Cardiac septum (tissue), 1 donor: ENCODE measurements at places on chromosomes 16 and 17. TPM values are rescaled to one million over a fixed set of nuclear protein-coding genes. Genes with fewer than 3 reads are reported as not detected.

GRCh38 chr16:52283018-52283417 is 263.9 kb downstream of the TOX3 start:
- no peak for DNase-seq

DNA sequence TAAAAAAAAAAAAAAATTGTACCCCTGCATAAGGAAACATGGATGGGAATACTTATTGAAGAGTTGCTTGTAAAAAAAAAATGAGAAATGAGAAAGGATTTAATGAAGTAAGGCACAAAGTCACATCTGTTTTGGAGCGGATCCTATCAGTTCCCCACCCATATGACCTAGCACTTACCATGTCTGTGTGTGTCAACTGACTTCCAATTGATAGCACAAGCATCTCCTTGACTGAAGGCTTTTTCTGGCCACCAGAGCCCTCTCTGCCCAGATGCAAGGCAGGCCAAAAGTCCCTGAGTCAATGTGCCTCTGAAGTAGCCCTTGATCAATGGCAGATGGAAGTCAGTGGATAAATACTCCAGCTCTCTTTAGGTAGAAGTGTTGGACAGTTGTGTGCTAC is 13.4 kb upstream of the NLK start:
- DNase-seq, result no peak

GRCh38 chr16:72511171-72511570 is 339.2 kb upstream of the PMFBP1 start:
- no peak for DNase-seq

GRCh38 chr17:5508810-5509209 is 22.4 kb downstream of the MIS12 start:
- DNase-seq, result no peak

The TAT gene
- total RNA-seq, result not detected

DNA sequence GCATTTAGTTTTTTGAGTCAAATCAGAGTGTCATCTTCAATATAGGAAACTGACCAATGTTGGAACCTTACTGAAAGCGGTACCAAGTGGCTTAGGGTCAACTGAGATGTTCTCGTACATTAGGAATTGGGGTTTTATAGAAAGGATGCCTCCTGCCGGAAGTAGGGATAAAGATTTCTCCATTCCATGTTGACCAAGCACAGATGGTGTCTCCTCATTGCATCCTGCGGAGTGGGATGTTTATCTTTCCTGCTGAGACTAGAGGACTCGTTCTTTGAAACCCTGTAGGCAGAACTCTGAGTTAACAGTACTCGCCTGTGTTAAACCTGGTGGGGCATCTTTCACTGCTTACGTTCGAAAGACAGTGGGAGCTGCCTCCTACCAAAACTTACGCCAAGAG is 1.4 kb downstream of the SHISA6 start:
- no peak for DNase-seq

GRCh38 chr17:1183171-1183873 is 3.5 kb upstream of the ABR start:
- no peak for DNase-seq
